ENCODE measurements at places on chromosomes 7 and 10.

DNA sequence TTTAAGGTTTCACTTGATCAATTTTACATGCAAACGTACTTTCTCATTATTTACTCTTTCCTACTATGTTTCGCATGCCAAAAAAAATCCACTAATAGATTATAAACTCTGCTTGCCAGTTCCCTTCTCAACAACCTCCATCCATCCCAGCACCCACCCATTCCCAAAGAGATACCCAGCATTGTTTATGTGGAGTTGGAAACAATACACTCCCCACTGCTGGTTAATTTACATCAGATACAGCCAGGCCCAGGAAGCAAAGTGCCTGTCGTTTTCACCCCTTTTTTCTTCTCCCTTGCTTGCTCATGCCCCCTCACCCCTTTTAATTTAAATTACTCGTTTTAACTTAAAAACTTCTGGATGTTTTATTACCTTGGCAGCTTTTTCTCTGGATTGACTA lies 59.9 kb downstream of the HIBADH start:
- no peak for DNase-seq

DNA sequence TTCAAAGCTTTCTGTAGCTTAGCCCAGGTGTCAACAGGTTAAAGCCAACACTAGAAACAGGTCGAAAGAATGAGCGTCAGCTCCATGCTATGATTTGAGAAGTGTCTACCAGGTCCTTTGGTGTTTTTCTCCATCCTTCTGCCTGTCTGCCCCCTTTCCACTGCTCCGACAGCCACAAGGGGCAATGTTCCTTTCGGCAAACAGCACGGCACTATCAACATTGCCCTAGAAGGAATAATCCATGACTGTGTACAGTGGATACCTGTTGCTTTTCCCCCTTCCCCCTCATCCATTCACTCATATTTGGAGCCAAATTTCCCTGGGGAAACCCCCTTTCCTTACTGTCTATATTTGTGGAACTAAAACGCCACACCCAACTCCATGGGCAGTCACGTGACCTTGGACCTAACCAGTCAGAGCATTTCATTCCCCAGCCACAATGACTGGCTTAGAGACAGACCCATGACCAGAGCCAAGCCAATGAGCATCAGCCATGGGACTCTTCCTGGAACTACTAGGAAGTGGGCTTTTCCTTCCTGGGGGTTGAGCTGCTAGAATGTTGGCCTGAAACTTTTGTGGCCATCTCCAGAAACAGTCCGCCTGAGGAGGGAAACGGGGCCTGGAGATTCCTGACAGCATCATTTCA lies 51.5 kb downstream of the AFAP1L2 start:
- DNase-seq = no peak

DNA sequence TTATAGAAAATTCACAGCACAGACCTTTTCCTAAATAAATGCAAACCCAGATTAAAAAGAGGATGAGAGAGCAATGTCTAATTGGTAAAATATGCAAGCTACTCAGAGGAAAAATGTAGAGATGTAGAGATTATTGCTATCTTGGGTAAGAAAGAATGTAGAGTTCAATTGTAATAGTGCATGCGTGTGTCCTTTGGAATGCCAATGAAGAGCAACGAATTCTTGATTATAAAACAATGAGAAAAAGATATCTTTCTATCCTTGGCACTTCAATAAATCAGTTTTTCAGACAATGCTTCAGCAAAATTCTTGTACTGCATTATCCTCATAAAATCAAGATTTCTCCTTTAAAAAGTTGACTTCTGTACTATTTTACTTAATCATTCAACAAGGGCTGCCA lies 50.9 kb downstream of the SEMA3D start:
- DNase-seq = no peak

- DNase-seq = no peak
Observed at GRCh38 chr10:115985786-115986185, 287.2 kb downstream of the GFRA1 start.

DNA sequence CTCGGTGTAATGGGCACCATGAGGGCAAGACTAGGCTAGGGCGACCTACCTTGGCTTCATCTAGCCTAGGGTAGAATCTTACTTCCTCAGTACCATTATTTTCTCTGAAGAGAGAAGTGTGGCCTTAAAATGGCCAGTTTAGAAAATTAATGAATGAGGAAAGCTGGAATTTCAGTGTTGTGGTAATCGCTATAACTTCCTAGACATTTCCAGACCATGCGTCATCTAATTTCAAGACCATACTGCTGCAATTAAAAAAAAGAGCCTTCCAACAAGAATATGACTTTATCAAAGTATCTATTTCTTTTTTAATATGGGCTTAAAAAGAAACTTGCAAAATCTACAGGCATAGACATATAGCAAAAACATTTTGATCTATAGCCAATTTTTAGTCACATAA lies 68.5 kb downstream of the CPVL start:
- DNase-seq = no peak

DNA sequence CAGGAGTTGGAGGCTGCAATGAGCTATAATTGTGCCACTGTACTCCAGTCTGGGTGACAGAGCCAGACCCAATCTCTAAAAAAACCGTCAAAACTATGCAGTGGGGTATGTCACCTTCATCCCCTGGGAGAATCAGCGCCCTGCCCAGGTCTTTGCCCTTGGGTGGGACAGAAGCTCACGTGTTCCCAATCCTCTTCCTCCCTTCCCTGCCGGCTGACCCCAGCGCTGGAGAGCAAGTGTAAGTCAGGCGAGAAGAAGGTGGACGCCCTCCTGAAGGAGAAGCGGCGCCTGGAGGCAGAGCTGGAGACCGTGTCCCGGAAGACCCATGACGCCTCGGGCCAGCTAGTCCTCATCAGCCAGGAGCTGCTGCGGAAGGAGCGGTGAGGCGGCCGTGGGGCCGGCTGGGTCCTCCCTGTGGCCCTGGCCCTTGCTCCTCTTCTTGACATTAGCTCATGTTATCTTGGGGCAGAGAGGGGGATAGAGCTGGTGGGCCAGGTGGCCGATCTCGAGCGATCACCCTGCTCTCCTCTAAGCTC lies 64.8 kb upstream of the GTF2IRD1 start:
- no peak for DNase-seq

DNA sequence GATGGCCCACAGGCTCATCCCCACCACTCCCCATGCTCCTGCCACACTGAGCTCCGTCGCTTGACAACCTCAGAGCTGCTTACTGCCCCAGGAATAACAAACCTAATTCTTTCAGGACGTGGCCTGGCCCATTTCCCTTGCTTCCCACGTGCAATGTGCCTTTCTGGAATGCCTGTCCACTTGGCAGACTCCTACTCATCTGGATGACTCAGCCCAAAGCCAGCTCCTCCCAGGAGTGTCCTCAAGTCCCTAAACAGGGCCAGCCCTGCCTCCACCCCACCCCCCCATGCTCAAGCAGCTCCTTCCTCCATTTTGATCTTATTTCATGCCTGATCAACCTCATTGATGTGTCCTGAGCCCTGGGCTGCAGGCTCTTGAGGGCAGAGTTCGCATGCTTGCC lies 164.9 kb upstream of the RNF32 start:
- DNase-seq = peak; percentile 42

- DNase-seq = peak; percentile 43
Observed at GRCh38 chr7:155053002-155053401, 17.1 kb upstream of the HTR5A start.

- no peak for DNase-seq
Observed at GRCh38 chr10:95026461-95026860, 42.8 kb downstream of the CYP2C8 start.

- DNase-seq = peak; percentile 98
Observed at GRCh38 chr7:2018569-2019460, 213.9 kb downstream of the MAD1L1 start.

DNA sequence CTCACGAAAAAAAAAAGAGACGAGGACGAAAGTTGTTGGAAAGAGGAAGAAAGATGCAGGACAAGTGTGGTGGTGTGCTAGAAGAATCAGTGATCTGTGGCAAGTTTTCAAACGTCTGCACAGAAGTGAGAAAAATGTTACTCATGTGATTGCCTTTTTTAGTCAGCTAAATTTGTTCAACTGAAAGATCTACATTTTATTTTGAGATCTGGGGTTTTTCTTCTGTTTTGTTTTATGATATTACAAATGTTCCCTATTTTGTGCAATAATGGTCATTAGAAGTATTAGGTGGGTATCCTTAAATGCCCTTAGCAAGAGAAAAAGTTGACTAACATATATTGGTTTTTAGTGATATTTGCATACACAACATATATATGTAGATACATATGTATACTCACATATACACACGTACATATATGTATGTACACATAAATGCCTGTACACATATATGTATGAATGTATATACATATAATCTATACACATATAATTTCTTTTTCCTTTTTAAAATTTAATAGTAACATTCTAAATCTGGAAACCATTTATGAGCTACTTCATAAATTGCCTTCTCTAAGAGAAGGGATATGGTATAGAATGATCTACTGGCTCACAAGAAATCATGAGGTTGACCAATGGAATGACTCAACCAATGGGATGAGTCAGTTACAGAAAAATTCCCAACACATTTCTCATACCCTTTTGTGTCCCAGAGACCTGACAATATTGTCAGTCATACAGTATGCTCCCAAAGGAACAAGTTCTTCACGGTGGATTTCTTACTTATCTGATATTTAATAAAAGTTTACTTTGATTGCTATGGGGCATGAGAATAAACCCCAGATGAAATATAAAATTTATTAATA lies 38.4 kb downstream of the SLC39A12 start:
- DNase-seq = peak; percentile 43

GRCh38 chr10:102286216-102286615 lies 40.9 kb downstream of the GBF1 start:
- no peak for DNase-seq

- no peak for DNase-seq
Observed at GRCh38 chr7:29065181-29065857, 81.0 kb downstream of the CPVL start.

GRCh38 chr7:55493408-55493807 lies 78.9 kb downstream of the VOPP1 start:
- no peak for DNase-seq

Data from H54 (cell line).